ENCODE measurements at places on chromosomes 1 and 21.
A peak's percentile ranks its signal among the peaks of the same experiment; 100 is the strongest.

- no peak for DNase-seq
These were observed 3.2 kb downstream of the CTSE start for GRCh38 chr1:206020393-206021007.

GRCh38 chr1:24107462-24108138, 4.3 kb downstream of the MYOM3 start:
- no peak for DNase-seq

GRCh38 chr1:19038732-19039131, 82.3 kb upstream of the IFFO2 start:
- no peak for DNase-seq

DNA sequence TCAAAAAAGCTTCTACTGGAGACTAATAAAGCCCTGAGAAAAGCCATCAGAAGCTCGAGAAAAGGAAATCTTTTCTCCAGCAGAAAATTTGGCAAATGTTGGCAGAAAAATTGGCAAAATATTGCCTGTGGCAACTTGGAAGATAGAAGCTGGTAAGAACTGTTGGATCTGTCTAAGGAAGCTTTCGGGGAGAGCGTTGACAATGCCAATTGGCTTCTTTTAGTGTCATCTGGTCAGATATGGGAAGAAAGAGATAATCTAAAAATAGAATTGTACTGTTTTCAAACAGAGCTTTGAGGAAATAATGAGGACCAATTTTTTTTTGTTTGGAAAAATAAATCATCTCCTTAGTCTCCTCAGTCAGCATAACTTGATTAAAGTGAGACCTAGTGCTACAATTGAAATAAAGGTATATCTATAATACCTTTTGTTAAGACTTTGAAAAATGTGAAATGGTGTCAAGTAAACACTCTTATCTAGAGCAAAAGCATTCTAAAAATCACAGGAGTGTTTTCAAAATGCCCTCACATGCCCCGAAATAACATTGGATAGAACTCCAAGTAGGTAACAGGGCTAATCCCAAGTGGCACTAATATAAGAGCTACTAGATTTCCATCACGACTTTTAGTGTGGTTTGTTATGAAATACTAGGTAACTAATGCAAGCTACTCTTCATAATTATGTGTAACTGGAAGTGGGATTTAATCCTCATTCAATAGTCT, 882.2 kb upstream of the B3GALT2 start:
- no peak for DNase-seq

- no peak for DNase-seq
These were observed 44.1 kb downstream of the CD247 start for GRCh38 chr1:167474191-167474641.

- no peak for DNase-seq
These were observed 118.4 kb upstream of the NR5A2 start for GRCh38 chr1:199909137-199909536.

GRCh38 chr1:20080441-20081352, 10.7 kb downstream of the PLA2G5 start:
- peak; percentile 60 for DNase-seq

GRCh38 chr1:230694464-230694863, 19.5 kb downstream of the AGT start:
- DNase-seq = no peak

DNA sequence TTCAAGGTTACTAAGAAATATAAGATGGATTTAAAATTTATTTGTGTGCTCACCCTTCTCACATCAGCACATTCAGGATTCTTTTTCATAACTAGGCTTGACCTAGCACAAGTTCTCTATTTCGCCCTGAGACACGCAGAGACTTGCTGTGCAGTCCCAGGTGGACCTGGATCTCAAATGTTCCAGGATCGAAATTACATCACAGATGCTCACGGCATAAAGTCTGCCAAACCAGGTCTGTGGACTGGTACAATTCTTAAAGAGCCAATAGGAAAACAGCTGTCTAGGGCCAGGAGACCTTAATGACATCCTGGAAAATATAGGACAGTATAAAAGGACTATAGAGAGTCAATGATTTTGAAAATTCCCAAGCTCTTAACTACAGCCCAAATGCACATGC, 2.2 kb downstream of the PGBD5 start:
- DNase-seq = no peak

DNA sequence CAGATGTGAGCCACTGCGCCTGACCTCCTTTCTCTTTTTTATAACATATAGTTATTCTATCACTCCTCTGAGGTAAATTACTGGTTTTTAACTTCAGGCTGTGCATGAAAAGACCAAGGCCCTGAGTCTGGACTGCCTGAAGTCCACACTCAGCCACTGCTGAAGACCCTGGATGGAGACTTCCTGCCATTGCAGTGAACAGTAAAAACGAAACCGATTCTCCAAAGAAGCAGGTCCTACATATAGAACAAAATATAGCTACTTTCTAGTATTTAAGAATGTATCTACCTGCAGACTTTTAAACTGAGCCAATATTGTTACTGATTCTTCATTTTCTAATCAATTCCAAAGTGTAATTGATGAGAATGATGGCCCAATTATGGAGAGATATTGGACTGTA, 232.8 kb downstream of the CHRM3 start:
- no peak for DNase-seq

GRCh38 chr1:193070942-193071341, 11.5 kb downstream of the RO60 start:
- DNase-seq = no peak

GRCh38 chr1:31640964-31641363, 3.7 kb downstream of the PEF1 start:
- no peak for DNase-seq

- peak; percentile 37 for DNase-seq
These were observed 315.7 kb upstream of the USP25 start for GRCh38 chr21:15414057-15414456.

DNA sequence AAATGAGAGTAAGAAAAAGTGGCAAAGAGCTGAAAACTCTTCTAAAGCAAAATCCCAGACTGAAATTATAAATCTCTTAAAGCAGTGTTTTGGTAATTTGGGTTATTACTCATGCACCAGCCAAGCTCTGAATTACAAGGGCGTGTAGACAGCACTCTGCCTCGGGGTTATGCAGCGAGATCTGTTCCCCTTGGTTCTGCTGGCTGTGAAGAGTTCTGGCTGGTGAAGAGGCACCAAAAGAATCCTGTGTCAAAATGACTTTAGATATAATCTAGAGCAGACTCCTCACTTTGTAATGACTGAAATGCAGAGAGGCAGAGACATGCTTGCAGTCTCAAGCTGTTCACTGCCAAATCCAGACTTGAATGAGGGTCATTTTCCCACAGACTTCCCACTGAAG, 461.8 kb upstream of the CXADR start:
- DNase-seq = no peak

- no peak for DNase-seq
These were observed 5.5 kb downstream of the GLIS1 start for GRCh38 chr1:53733447-53733931.

DNA sequence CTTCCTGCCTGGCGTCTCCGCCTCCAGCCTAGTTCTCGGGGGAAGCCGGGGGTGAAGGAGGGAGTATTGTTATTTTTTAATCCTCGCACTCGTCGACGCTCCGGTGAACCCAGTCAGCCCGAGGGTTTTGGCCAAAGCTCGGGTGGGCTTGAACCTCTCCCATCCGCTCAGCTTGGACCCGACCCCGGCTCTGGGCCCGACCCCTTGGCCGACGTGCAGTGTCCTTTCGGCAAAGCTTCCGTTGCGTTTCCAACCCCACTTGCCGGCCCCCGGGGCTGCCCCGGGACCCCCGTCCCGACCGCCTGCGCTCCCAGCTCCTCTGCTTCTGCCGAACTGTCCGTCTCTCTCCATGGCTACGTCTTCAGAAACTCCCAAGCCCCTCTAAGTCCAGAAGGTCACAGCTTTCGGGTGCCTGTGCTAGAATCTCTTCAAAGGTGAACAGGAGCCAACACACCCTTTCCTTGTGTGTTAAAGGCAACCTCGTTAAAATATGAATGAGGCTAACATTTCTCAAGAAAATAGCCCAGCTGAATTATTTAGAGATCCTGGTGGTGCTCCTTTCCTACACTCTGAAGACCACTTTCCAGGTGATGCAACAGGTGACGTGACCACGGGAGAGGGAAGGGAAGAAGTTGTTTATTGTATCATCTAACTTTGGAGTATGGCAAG, 647 bp downstream of the DESI2 start:
- peak; percentile 26 for DNase-seq

DNA sequence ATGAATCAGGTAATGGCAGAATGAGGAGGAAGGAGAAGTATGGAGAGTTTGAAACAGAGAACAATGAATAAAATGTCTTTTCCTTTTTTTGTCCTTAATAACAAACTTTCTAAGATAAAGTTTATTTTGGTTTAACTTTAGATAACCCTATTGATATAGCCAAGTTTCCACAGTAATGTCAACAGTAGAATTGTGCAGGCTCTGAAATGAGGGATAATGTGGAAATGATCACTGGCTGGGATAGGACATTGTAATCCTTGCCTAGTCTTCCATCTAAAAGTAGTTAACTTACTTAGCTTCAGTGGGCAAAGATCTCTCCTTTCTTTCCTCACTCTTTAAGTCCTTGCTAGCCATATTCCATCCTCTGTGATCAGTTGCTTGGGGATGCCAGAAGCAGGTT, 52.8 kb downstream of the NTMT2 start:
- no peak for DNase-seq

- DNase-seq = no peak
These were observed 10.1 kb downstream of the MATN1 start for GRCh38 chr1:30713311-30713710.
